ENCODE measurements at places on chromosomes 11 and 22.

DNA sequence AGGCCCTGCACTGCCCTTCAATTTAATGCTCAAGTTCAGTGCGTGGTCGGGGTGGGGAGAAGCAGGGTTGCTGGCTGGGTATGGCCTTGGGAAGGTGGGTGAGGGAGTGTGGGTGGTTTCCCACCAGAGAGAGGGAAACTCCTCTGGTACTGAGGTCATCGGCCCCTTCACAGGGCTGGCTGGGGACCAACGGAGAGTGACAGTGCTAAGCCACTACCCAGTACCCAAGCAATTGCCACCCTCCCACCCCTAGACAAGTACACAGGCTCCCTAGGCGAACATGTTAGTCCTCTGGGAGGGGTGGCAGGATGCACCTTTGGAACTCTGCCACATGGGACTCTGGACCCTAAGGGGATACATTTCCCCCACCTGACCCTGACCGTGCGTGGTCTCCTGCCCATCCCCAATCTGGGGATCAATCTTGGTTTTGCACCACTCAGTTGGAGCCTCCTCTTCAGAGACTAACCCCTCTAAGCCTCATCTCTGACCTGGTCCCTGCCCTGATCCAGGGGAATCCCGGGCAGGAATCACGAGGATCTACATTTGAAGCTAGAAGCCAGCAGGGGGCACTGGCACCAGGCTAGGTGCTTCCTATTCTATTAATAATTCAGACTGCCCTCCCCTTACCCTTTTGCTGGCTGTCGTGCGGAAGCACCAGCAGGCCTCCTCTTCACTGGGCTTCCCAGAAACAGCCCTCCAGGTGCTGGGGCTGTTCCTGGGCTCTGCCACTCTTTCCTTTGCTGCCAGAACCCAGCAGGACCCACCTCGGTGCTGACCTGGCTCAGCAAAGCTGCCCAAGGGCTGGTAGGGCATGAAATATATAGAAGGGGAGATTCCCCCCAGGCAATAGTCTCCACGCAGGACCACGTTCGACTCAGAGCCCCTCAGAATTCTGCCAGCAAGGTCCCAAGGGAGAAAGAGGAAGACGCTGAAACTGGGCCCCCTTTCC lies 377.7 kb downstream of the TENM4 start:
- DNase-seq, result no peak

DNA sequence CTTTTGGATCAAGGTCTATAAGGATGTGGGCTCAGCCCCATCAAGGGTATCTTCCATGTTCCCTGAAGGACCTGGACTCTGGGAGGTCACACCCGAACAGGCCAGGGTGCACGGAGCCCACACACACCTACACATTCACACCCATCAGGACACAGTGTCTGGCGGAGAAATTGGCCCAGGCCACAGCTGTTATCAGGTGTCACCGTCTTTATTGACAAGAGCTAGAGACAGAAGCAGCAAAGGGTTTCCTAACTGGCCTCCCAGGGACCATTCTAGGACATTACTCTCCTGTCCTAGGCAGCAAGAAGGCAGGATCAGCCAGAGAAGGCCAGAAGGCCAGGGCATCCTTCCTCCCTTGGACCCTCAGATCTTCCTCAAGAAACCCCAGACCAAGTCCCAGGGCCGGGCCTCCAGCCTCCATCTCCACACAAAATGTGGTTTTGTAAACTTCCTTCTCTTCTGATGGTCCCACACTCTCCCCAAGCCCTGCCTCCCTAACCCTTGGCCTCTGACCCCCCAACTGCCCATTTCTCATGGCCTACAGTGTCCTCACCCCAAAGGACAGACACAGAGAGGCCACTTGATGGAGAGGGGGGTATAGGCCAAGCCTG lies 8.1 kb downstream of the SSTR3 start:
- no peak for DNase-seq

DNA sequence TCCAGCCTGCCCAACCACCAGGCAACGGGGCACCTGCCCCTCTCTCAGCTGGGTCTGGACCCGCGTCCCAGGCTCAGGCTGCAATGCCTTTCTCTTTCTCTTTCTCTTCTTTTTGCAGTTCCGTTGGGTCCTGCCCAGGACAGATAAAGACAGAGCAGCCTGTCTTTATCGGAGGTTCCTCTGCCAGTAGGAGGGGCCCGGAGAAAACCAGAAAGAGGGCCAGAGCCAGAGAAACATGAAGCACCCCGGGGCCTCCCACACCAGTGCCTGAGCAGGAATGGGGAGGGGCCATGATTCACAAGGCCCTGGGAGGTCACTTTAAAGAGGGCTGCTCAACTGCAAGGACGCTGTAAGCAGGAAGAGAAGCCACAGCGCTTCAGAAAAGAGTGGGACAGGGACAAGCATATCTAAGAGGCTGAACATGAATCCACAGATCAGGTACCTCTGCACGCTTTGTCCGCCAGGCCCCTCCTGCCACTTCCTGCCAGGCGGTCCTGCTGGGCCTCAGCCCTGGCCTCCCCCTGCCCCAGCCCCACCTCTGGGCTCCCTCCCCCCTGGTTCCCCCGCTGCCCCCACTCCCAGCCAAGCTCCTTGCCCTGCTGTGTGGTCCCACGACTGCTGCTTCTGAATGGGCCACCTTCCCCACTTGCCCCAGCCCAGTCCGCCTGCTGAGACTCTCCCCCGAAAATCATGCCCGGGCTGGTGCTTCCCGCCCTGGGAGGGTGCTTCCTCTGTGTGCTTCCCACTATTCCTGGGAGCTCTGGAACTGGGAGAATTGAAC lies at the start of gene APOBEC3C:
Gene APOBEC3C, plus strand, starts transcription at position 316 of the 781 bp plus-strand sequence. Its CDS starts 106 bp downstream, at position 422.
- DNase-seq, result peak; percentile 73

- no peak for DNase-seq
These were observed 126.9 kb upstream of the GRK3 start for GRCh38 chr22:25437414-25438160.

GRCh38 chr11:65854161-65854592 lies 3.8 kb downstream of the CFL1 start:
- DNase-seq, result no peak

GRCh38 chr11:71301046-71301857 lies 48.9 kb upstream of the SHANK2 start:
- DNase-seq, result no peak

DNA sequence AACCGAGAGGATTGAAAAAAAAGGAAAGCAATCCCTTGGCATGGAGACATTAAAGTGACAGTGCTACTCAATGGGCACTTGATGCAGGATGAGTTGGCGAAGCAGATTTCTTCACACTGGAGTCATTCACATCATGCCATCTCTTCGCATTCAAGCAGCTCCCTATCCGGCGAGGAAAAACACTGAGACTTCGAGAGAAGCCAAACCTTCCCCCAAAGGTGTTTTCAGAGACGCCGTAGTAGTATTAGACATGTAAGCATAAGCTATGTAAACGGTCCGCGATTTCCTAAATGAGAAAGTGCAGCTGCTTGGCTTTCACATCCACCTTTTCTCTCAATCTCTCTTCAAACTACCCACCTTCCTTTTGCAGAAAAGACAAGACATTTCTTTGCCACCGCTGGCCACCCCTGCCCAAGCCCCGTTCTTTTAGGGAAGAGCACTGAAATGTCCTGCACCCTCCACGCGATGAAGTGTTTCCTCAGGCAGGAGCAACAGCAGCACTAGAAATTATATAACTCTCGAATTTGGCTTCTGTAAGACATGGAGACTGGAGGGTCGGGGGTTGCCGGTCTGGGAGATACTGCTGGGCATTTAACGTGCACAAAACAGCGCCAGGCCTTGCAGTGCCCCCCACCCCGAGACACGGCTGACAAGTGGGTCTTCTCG lies at the start of gene DLG2:
Gene DLG2, minus strand, starts transcription at position 13 of the 666 bp plus-strand sequence.
- no peak for DNase-seq

DNA sequence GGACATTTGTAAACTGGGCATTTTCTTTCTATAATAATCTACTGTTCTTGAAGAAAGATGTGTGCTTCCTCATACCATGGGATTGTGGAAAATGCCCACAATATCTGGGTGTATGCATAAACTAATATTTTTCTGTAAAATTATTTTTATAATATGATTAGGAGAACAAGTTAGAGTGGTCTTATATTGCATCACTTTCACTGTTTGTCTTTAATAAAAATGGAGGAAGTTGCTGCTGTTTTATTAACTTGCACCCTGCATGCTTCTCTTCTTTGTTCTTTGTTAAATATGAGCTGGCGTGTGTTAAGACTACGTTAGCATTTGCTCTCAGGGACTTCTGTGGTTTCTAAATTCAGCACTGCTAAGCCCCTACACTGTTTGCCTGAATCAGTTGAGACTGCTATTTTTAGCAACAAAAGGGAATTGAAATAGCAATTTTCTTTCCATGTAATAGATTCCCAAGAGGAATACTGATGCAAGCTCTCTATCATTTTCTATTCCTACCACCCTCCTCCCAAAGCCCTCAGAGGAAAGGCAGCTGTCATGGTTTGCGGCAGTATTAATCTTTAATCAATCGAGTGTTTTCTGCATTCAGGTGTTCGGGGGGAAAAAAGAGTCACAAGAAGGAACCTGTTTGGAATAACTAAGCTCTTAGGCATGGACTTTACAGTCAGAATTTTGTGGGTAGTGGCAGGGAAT lies 56.1 kb downstream of the HSD17B12 start:
- DNase-seq, result no peak

- no peak for DNase-seq
These were observed 184.9 kb downstream of the SNX19 start for GRCh38 chr11:130731401-130731800.

DNA sequence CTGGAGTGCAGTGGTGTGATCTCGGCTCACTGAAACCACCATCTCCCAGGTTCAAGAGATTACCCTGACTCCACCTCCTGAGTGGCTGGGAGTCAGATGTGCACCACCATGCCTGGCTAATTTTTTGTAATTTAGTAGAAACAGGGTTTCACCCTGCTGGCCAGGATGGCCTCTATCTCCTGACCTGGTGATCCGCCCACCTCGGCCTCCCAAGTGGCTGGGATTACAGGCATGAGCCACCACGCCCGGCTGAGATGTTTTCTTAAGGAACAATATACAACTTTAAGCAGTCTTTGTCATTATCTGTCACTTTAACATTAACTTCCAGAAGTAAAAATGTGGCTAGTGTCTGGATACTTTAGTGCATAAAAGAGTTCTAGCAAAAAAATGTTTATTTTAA lies 272.6 kb upstream of the FAT3 start:
- DNase-seq, result no peak

DNA sequence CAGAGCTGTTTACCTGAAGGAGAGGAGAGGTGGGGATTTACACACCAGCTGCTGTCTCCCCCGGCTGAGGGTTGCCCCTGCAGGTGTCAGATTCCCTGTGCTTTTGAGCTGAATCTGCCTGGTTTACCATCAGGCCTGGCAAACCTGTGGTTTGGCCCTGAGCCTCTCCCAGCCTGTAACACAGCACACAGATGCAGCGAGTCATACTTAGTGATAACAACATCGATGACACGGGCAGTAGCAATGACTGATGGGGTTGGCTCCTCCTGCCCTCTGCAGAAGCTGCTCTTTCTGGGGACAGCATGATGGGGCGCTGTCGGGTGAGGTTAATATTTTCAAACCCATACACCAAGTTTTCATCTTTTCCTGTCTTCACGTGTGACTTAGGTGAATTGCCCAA lies 380.0 kb upstream of the B3GAT1 start:
- no peak for DNase-seq
